Activated CD4-positive, CD25-positive, alpha-beta regulatory T cell treated with anti-CD3 and anti-CD28 coated beads, Interleukin-2, amount 50 U/mL, for 24 hours (primary cell): ENCODE measurements at places on chromosomes 2 and 18.

- no peak for ATAC-seq
These were observed 15.8 kb downstream of the BOLA3 start for GRCh38 chr2:74131901-74132300.

DNA sequence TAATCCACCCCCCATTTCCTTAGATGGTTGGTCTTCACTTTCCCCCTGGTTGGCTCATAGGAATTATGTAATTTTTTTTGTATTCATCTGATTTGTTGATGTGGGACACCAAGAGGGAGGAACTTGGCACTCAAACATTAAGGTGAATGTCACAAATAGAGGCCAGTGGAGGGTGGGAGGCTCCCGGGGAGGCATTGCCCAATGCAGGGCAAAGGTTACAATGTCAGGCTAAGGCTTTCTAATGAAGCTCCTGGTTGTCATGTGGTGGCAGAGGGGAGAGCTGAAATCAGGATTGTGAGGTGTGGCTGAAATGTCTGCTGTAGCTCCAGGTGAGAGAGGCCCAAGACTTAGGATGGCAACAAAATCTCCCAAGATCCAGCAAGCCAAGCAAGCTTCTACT is 42.7 kb downstream of the MPHOSPH10 start:
- no peak for ATAC-seq

DNA sequence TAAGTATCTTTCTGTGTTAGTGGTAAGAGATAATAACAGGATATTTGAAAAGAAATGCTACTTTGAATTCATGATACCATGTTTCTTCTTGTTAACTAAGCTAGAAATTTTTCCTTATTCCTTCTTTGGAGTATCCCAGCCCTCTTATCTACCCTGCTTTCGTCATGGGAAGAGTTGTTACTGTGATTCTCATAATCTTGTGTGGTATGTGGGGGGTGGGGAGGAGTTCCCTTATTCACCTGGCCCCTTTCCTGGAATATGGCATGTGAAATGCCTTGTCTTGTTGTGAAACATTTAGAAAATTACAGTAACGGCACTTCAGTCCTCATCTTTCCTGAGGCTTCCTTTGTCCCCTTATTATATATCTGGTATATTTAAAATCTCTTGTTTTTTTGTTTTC is 129.9 kb downstream of the NCOA1 start:
- ATAC-seq = no peak

DNA sequence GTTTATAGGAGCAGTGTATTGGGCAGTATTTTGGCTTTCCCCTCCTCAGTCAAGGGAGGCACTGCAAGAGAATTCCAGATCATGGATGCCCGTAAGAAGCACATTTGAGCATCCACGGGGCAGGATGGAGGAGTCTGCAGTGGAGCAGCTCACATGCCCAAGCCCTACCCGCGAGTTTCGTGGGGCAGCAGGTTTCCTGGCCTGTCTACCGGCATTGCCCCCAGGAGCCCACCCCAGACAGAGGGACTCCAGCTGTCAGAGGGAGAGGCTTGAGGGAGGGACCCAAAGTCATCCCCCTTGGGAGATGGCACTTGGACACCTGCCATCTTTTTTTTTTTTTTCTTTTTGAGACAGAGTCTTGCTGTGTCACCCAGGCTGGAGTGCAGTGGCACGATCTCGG is 31.3 kb downstream of the TMEM177 start:
- no peak for ATAC-seq

- ATAC-seq = no peak
These were observed 500.2 kb downstream of the EIPR1 start for GRCh38 chr2:2877427-2877826.

DNA sequence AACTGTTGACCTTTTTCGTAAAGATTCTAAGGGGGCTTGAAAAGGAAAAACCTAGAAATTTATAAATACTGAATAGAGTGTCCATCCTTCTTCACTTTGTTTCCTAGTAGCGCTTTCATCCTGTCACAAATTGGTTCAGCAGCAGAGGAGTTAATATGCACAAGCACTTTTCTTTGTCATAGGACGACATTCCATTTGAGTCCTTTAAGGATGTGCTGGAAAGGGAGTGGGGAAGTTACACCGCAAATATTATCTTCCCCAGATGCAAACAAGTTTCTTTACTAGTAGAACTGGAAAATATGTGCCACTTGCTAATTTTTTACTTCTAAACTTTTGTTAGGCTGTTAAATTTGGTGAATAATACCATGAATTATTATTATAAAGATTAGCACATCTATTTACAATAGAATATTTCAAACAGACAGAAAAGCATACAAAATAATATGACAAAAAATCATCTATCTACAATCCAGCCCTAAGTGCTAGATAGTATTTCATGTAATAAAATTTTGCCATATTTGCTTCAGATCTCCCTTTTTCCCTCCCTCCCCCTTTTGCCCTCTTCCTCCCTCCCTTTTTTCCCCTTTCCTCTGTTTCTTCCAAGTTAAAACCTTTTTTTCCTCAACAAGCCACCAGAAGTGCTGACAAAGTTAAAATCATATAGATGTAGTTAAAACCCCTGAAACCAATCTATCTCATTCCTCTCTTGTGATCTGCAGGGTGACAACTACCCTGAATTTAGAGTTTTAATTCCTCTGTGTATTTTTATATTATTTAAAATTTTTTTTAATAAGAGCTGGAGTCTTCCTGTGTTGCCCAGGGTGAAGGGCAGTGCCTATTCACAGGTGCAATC is 50.5 kb upstream of the MAP4K3 start:
- no peak for ATAC-seq

GRCh38 chr2:217887841-217888701 is 114.7 kb downstream of the TNS1 start:
- no peak for ATAC-seq

GRCh38 chr2:207465894-207466293 is 63.9 kb upstream of the CREB1 start:
- ATAC-seq = no peak

DNA sequence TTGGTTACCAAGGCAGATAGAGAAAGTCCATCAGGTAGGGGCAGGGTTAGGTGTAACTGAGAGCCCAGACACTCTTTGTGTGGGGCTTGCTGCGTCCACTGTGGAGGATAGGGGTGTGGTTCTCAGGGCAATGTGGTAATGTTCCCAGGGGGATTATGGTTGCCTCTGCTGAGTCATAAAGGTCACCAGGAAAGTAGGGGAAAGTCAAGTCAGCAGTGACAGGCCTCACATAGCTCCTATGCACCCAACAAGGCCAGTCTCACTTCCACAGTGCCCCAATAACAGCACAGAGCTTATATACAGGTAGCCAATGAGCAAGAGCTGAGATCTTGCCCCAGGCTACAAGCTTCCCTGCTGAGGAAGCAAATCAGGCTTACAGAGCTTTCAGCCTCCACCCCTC is 1438.0 kb upstream of the ZEB2 start:
- ATAC-seq = no peak

GRCh38 chr2:126029316-126029715 is 626.6 kb upstream of the GYPC start:
- ATAC-seq = no peak

GRCh38 chr2:143469323-143469722 is 340.1 kb downstream of the ARHGAP15 start:
- ATAC-seq = no peak

DNA sequence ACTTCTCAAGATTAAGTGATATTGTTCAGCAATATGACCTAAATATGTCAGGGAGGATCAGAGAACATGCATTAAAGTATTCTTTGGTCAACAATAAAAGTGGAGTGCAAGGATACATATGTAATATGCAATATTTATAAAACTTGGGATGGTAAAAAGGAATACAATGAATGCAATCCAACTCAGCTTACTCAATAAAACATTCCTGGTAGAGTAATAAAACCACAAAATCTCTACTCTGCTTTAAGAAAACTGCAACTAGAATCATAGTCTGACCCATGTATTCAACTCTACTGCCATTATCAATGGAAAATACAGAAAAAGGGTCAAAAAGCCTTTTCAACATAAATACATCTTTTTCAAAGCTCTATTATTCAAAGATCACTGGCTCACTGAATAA is 11.6 kb downstream of the IRS1 start:
- no peak for ATAC-seq

- no peak for ATAC-seq
These were observed 84.2 kb upstream of the ID2 start for GRCh38 chr2:8597559-8598225.

GRCh38 chr2:239544918-239545465 is 144.2 kb upstream of the HDAC4 start:
- ATAC-seq = peak; percentile 73

DNA sequence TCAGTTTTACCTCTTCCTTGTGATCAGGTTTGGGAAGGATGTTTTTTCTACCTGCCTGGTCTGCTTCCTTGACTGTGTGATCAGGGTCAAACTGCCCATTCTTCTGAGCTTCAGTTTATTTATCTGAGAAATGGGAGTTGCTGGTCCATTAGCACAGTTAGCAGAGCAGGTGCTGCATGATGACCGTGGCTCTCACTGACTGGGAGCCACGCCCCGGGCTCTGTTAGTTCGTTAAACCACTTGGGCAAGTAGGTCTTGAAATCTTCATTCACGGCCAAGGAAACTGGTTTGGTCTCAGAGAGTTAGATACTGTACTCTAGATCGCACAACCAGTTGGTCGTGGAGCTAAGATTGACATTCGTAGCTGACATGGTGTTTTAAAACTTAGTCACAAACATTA is 41.7 kb downstream of the INPP5D start:
- no peak for ATAC-seq

DNA sequence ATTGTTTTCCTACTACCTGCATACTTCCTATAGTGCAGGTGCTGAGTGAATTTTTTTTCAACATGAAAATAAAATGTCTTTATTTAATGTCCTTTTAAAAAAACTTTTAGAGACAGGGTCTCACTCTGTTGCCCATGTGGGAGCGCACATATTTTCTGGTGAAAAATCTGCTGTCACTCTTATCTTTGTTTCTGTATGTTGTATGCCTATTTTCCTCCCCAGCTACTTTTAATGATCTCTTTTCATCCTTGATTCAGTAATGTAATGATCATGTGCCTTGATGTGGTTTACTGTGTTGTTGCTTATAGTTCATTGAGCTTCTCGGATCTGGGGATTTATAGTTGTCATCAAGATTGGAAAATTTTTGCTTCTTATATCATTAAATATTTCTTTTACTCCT is 117.3 kb downstream of the ARL6IP6 start:
- no peak for ATAC-seq

GRCh38 chr2:113127646-113128570 is 510 bp downstream of the IL1RN start:
- ATAC-seq = no peak
